ENCODE measurements at places on chromosomes 4 and X. TPM values are rescaled to one million over a fixed set of nuclear protein-coding genes. Genes with fewer than 3 reads are reported as not detected.

The AGTR2 gene
- total RNA-seq, result not detected

DNA sequence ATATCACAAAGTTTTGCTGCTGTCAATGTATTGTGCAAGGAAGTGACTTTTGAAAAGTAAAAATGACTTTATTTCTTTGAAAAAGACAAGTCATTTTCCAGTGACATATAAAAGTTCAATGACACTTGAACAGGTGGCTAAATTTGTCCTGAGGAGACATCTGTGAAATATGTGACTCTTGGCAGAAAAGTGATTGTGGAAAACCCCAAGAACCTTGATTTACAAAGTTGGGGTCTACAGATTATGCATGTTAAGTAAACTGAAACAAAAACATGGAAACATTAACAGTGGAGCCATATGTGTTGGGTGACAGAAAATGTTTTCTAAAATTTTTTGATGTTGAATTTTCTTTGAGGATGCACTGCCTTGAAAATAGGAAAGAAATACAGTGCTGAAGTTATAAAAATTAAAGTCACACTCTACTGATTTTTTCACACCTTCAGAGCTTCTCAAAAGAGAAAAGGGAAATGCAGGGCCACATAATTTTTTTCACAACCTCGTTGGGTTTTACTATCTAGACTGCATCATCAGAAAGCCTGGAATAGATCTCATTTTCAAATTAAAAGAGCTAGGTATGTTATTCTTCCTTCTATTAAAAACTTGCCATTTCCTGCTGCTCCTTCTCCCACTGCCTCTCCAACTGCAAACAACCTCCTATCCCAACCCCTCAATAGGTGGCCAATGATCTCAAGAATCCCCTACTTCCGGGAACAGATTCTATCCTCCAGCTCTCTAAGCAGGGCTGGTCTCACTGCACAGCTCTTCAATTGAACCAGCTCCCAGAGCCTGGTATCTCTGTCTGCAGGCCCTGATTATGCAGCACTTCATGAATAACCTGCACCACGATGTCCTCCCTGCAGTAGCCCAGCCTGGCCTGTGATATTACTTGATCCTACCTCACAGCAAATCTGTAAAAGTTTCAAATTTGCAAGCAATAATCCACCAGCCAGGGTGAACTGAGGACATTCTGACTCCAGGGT, 570.8 kb upstream of the CPEB2 start:
- no peak for DNase-seq

GRCh38 chr4:40417941-40418340, 82.8 kb downstream of the CHRNA9 start:
- no peak for DNase-seq

GRCh38 chr4:72966652-72967051, 102.9 kb downstream of the COX18 start:
- no peak for DNase-seq

The CXorf49 gene
- not detected for total RNA-seq

DNA sequence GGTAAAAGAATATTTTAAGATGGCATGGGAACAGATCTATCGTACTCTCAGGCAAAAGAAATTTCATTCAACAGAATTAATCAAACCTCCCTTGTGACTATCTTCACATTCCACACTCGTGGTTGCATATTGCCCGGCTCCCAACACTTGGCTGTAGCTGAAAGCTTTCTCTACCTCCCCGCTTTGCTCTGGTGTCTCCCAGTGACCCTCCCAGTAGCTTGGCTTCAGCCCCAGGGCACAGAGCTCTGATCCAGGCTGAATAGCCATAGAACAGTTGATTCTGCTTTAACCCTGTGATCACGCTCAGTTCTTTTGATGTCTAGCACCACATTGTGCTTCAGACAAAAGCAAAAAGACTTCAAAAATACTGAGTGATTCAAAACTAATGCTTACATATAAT, 24.6 kb downstream of the SLC7A11 start:
- DNase-seq, result no peak

DNA sequence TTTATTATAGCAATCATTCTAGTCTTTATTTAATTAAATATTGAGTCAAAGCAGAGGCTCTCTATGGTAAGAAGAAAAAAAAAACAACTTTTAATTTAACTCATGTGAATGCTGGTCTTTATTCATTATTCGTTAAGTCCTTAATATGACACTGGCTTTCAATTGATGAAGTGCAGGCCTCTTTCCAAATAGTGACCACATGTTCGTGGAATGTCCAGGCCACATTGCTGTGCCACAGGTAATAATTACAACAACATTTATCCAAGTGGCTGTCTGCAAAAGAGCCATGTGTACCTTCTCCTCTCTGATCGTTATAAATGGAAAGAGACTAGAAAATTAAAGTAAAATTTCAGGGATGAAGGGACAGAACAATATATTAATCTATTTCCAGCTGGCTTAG, 220.1 kb upstream of the PABPC4L start:
- no peak for DNase-seq

GRCh38 chr4:186724864-186725468, 1.3 kb upstream of the FAT1 start:
- peak; percentile 14 for DNase-seq

DNA sequence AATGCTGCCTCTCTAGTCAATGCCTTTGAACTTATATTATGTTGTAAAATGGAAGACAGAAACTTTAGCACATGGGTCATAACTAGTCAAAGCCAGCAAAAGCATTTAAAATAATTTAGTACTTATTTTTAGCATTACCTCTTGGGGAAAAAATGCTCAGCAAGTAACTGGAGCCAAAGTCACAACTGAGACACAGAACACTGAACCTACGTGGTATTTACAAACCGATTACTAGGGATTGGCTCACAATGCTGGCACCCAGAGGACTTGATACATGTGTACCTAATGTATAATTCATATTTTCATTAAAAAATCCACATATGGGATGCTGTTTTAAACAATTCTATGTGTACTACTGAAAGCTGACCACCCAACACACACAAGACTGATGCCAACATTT, 38.4 kb downstream of the PHKA2 start:
- DNase-seq, result no peak

- peak; percentile 32 for DNase-seq
Measured at GRCh38 chr4:55216863-55217635, 91.7 kb upstream of the KDR start.

The BEND4 gene
- 0.23 TPM for total RNA-seq

The HPGDS gene
- total RNA-seq, result not detected

The GAGE12F gene
- total RNA-seq, result not detected

DNA sequence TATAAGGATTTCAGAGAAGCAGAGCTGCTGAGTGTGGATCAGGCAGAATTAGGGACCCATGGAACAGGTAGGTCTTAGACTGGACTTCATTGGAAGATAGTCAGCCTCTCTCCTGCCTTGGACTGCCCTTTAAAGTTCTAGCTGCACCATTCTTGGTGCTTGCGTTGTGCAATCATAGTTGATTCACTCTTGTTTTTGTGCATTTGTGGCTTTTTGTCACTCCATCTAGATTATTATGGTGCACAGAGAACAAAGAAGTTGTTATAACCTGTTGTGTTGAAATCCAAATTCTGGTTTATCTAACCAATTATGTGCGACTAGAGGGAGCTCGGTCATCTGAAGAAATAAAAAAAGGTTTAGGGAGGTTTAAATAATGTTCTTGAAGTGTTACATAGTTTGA, 59.3 kb downstream of the JADE1 start:
- DNase-seq, result no peak

DNA sequence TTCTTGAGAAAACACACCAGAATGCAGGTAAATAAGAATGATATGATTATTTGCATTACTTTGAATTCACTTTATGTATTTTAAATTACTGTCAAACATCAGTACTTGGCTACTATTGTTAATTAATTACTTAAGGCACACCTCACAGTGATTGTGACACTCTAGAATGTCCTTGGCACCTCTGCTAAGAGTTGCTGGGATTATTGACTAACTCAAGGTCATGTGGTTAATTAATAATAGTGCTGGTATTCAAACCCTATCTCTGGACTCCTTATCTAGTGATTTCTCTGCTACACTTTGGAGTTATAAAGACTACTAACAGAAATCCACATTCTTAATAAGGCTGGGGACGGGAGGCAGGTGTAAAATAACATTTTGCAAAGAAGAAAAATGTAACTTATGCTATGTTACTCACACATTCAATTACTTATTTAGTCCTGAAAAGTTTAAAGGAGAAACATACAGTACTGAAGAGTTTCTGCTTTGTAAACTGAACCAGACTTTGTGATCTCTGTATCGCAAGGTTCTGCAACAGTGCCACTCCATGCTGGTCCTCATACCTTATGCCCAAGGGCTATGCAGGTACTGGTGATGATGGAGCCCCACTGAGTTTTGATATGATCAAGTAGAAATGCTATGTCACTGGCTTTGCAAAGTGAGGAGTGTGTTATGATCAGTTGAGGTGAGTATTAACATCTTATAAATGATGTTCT, 242.7 kb downstream of the MID1IP1 start:
- no peak for DNase-seq

GRCh38 chr4:47736555-47736954, 101.3 kb downstream of the CORIN start:
- no peak for DNase-seq

The ZMAT1 gene
- total RNA-seq, result 1.3 TPM

The RPL9 gene
- 906 TPM for total RNA-seq

GRCh38 chr4:121472937-121473721, 92.3 kb upstream of the QRFPR start:
- DNase-seq, result no peak

DNA sequence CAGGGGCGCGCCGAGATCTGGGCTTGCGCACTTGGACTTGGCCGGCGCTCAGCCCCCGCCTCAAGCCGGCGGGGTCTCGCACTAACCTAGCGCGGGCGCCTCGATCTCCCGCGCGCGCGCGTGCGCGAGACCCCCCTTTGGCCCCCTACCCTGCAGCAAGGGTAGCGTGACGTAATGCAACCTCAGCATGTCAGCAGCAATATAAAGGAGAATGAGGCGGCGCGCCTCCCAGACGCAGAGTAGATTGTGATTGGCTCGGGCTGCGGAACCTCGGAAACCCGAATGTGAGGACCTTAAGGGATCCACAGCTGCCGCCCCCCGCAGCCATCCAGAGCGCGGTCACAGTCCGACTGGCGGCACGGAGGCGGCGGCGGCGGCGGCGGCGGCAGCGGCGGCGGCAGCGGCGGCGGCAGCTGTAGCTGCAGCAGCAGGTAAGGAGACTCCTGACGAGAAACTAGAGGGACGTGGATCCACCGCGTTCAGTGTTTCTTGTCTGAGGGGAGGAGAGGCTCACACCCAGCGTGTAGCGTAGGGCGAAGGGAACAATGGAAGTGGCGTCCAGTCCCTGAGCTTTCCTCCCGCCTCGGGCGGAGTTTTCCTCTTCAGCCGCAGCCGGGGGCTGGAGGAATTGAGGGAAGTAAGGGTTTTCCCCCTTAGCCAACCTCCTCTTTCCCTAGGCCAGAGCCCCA, at the start of the genes SATL1 and ZNF711:
Gene SATL1 (minus strand): TSS at position 19 of the 689 bp plus-strand sequence. CDS start 134,811 bp downstream, outside the sequence.
Gene ZNF711 (plus strand): TSS at position 231 of the 689 bp plus-strand sequence. CDS start 3,582 bp downstream, outside the sequence.
- peak; percentile 24 for DNase-seq

DNA sequence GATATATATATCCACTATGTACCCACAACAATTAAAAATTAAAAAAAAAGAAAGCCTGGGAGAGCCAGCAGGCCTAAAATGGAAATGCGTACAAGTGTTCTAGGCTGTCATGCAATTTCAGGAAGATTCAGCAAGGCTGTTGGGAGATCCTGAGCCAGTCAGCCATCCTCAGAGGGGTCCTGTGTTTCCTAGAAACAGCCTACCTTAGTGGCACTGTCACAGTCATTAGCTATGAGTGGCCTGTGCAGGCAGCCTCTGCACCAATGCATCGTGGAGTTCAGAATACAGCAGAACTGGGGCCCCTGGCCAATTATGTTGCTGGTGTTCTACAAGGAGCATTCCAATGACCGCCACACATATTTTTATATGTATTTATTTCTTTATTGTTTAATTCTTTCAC, 21.0 kb upstream of the USP53 start:
- DNase-seq, result no peak

DNA sequence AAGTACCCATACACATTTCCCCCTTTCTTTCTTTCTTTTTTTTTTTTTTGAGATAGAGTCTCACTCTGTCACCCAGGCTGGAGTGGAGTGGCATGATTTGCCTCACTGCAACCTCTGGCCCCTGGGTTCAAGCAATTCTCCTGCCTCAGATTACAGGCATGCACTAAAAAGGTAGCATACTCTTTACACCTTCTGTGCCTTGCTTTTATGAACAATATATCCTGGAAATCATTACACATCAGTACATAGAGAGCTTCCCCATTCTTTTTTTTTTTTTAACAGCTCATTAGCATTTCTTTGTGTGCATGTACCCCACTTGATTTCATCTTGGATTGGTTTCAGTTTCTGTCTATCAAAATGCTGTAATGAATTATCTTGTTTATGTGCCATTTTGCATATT, 18.6 kb upstream of the HSD17B10 start:
- no peak for DNase-seq

GRCh38 chrX:132810488-132810887, 147.9 kb downstream of the HS6ST2 start:
- no peak for DNase-seq

DNA sequence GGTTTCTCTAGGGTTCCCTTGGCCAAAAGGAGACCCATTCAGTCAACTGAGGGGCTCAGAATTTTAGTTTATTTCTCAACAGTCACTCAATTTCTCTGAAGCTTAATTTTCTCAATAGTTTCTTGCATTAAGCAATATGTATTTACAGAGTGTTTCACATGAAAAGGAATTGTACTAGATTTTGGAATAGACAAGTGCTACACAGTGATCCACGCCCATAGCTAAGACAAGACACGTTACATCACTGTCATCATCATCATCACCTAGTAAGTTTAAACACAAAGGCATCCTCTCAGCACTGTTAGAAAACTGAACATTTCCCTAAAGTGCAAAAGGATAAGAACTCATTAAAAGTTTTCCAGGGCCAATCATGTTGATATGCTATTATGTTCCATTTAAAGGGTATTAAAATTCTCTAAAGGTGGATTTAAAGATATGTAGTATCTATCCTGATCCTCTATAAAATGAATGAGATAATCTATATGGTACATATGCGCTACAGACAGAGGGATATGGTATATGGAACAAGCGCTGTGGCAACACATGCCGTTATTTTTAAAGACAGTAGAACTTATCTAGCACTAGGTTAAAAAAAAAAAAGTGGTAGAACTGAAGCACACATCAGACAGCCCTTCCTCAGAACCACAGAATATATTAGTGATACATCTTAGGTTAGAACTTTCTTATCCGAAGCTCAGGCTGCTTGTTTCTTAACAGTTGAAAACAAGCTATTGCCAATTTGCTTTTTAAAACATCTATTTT, 12.1 kb downstream of the PPA2 start:
- DNase-seq, result no peak

The LIMCH1 gene
- total RNA-seq, result 44.5 TPM

The RIPPLY1 gene
- not detected for total RNA-seq

The ATP1B4 gene
- not detected for total RNA-seq

DNA sequence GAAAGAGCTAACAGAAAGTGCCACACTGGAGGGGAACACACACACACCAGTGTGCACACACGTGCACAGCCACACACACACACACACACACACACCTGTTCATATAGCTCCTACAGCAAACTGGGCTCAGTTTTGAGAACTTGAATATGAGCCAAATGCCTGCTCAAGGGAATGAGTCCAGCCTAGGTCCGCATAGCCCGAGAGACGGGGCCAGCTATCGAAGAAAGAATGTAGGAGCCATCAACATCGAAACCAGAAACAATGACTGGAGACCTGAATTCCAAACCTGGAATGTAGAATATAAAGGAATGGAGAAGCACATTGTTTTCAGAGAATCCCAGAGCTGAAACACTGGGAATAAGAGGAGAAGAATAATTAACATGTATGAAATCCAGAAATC, 37.6 kb upstream of the ERVMER34-1 start:
- no peak for DNase-seq
